Left ventricle myocardium inferior (tissue), 1 donor: ENCODE measurements at places on chromosomes 6 and 20.

DNA sequence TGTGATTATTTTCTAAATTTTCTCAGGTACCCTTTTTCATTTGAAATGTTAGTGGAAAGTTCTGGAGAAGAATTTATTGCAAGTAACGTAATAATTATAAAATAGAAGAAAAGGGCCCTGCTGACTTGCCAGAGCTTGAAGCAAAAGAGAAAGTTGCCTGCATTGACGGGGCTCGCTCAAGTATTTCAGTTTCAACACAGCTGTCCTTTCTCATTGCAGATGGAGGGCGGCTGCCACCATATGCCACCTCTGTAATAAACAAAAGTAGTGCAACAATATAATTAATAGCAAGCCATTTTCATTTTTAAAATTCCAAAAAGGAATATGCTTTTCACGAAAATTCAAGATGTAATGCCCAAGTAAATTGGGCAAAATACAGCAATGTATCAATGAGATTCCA lies 246.2 kb downstream of the PACRG start:
- H3K4me3 ChIP-seq, result no peak overlapping the region
- no peaks in the 10 kb centered on the region for H3K36me3 ChIP-seq

DNA sequence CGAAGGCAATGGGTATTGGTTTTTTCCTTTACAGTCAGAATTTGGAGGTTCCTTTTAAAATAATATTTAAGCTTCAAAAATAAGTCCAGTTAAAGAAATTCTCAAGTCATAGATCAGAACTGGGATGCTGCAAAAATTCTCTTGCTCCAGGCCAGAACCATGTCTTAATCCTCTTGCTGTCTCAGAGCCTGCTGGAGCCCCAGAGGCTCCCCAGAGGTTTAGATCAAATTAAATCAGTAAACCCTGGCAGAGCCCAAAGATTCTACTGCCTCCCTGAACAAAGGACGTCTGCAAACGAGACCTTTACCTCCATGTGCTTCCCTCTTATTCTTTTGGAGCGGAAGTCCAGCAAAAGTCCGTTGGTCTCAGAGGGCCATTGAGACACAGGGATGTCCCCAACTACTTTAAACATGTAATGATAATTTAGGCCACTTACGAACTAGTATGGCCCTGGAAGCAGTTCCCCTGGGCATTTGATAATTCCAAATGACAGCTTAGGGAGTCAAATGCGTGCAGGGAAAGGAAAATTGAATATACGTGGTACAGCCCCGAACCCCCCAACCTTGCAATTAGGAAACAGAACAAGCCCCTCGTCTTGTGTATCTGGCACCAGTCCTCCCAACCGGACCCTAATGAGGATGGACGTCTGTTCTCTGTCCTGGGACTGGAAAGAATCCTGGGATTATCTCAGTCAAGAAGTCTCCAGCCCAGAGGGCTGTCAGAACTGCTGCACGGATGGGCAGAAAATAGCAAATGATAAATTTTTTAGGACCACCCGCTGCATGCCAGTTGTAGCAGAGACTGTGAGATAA lies 31.5 kb downstream of the SULF2 start:
- H3K27ac ChIP-seq, result no peak overlapping the region
- H3K27me3 ChIP-seq, result peaks cover under 1% of the 10 kb centered on the region
- peaks cover 14% of the 10 kb centered on the region for H3K4me1 ChIP-seq

DNA sequence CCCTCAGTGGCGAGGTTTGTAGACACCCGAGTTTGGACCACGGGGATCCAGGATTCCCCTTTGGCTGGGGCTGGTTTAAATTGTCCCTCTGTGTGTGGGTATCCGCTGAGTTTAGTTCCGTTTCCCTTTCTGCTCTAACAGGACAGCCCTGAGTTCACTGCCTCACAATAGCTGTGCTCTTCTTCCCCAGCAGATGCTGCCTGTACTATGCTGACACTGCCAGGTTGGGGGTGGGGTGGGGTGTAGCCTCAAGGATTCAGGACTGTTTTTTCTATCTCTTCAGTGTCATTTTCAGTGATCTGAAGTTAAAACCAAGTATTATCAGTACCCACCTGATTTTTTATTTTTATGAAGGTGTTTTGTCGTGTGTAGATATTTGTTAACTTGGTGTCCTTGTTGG lies 655.0 kb downstream of the COL12A1 start:
- H3K27me3 ChIP-seq, result no peaks in the 10 kb centered on the region
- no peak overlapping the region for H3K4me3 ChIP-seq
- H3K4me1 ChIP-seq, result no peaks in the 10 kb centered on the region
- H3K27ac ChIP-seq, result no peak overlapping the region
- no peak for DNase-seq

DNA sequence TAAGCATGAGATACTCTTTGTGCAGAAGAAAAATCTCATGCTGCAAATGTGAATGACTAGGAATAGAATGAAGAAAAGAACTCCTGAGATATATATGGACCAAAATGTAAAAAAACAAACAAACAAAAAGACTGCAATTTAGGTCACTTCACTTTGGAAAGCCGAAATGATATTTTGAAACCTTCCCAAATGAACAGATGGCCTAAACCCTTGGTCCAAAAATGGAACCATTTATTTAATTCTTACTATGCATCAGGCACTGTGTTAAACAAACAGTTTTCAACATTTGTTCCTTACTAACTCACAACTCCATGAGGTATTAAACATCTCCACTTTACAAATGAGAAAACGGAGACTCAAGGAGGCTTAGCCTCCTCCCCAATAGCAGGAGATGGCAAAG lies 107.5 kb downstream of the VIP start:
- no peak for DNase-seq
- no peaks in the 10 kb centered on the region for H3K36me3 ChIP-seq
- H3K27me3 ChIP-seq, result peaks cover 11% of the 10 kb centered on the region
- H3K27ac ChIP-seq, result no peak overlapping the region
- no peak overlapping the region for H3K4me3 ChIP-seq
- H3K4me1 ChIP-seq, result no peaks in the 10 kb centered on the region

DNA sequence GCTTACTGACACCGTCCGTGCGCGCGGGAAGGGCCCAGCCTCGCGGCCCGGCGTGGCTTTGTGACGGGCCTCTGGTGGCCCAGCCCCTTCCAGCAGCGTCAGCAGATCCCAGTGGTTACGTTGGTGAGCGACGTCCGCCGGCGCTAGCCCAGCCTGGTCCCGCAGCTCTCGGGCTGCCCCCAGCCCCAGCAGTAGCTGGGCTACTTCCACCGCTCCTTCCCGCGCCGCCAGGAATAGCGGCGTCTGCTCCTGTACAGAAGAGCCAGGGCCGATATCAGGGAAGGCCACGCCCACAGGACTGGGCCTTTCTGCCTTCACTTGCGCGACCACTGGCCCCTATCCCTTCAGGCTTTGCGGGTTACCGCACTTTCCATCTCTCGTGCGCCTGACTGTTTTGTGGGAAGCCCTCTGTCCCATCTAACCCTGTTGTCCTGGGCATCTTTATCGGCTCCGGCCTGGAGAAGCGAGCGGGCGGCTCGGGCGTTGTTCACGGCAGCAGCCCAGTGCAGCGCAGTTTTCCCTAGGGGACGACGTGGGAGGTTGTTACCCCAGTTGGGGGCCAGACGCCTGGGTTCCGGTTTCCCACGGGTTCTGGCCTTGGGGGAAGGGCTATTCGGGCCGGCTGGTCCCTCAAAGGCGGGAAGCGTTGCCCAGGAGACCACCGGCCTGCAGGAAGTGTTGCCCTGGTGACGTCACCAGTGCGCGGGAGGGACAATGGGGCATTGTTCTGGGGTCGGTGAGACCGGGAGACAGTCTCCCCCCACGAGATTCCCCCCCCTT lies 3.6 kb upstream of the GPSM3 start:
- H3K36me3 ChIP-seq, result no peaks in the 10 kb centered on the region
- DNase-seq, result peak; percentile 92
- H3K4me1 ChIP-seq, result peaks cover 54% of the 10 kb centered on the region
- peak overlapping the region; percentile 99 for H3K27ac ChIP-seq
- no peaks in the 10 kb centered on the region for H3K27me3 ChIP-seq

DNA sequence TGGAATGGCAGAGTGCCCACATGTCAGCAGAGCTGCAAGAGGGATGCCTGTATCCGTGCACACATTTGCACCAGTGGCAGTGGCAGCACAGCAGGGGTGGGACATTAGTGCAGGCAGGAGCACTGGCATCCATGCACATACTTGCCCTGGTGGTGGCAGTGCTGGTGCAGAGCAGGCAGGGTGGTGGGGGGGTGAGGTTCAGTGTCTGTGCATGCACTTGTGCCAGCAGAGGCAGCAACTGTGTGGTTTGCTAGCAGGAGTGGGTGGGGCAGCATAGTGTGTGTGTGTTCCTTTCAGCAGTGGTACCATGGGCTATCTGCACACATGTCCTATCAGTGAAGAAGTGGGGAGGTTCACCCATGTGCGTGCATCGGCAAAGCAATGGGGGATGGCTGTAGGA lies 151.6 kb downstream of the EPM2A start:
- no peak for DNase-seq
- no peaks in the 10 kb centered on the region for H3K36me3 ChIP-seq
- H3K27me3 ChIP-seq, result no peaks in the 10 kb centered on the region

- no peak for DNase-seq
- H3K4me3 ChIP-seq, result no peak overlapping the region
- no peak overlapping the region for H3K27ac ChIP-seq
- H3K36me3 ChIP-seq, result no peaks in the 10 kb centered on the region
- no peaks in the 10 kb centered on the region for H3K27me3 ChIP-seq
These were observed 36.8 kb upstream of the L3MBTL3 start for GRCh38 chr6:129981598-129981997.

DNA sequence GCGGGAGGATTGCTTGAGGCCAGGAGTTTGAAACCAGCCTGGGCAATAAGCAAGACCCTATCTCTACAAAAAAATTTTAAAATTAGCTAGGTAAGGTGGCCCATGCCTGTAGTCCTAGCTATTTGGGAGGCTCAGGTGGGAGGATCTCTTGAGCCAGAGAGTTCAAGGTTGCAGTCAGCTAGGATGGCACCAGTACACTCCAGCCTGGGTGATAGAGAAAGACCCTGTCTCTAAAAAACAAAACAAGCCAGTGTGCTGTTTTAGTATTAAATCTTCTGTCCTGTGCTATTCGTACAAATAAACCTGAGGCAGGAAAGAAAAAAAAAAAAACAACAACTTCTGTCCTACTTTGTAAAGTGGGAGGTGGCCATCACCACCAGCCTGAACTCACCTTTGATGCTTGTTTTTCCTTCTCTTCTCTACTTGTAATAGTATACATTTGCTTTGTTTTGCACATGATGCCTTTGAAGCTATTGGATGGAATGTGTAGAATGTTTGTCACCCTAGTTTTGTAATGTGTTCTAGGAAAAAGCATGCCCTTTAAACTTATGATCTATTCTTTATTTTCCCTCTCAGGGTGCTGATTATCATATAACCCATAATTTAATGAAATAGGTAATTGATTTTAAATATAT lies 102.5 kb downstream of the CRYBG1 start:
- DNase-seq, result no peak
- no peaks in the 10 kb centered on the region for H3K4me1 ChIP-seq
- no peak overlapping the region for H3K27ac ChIP-seq
- no peaks in the 10 kb centered on the region for H3K36me3 ChIP-seq
- peaks cover 41% of the 10 kb centered on the region for H3K27me3 ChIP-seq
- no peak overlapping the region for H3K4me3 ChIP-seq

GRCh38 chr6:142381845-142382378 lies 80.1 kb downstream of the ADGRG6 start:
- H3K4me1 ChIP-seq, result peaks cover 20% of the 10 kb centered on the region
- no peak overlapping the region for H3K27ac ChIP-seq
- DNase-seq, result no peak
- no peak overlapping the region for H3K4me3 ChIP-seq
- H3K27me3 ChIP-seq, result no peaks in the 10 kb centered on the region

DNA sequence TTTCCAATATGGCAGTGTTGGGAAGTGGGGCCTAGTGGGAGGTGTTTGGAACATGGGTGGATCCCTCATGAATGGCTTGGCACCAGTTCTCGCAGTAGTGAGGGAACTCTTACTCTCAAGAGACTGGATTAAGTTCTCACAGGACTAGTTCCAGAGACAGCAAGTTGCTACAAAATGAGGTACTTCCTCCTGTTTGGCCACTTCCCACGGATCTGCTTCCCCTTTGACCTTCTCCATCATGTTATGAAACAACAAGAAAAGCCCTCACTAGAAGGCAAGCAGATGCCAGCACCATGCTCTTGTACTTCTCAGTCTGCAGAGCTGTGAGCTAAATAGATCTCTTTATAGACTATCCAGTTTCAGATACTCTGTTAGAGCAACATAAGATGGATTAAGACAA lies 3.1 kb downstream of the RSPH3 start:
- H3K4me1 ChIP-seq, result peaks cover 24% of the 10 kb centered on the region
- H3K36me3 ChIP-seq, result no peaks in the 10 kb centered on the region
- no peak overlapping the region for H3K27ac ChIP-seq
- no peak for DNase-seq

DNA sequence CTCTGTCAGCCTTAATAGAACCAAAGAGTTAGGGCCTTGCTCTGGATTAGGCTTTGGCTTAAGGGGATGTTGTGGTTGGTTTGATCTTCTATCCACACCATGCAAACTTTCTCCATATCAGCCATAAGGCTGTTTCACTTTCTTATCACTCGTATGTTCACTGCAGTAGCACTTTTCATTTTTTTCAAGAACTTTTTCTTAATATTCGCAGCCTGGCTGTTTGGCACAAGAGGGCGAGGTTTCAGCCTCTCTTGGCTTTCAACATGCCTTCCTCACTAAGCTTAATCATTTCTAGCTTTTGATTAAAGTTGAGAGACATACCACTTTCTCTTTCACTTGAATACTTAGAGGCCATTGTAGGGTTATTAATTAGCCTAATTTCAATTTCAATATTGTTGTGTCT lies 193.1 kb downstream of the NRN1 start:
- H3K36me3 ChIP-seq, result no peaks in the 10 kb centered on the region
- no peak overlapping the region for H3K27ac ChIP-seq
- H3K27me3 ChIP-seq, result no peaks in the 10 kb centered on the region
- DNase-seq, result no peak
- no peak overlapping the region for H3K4me3 ChIP-seq

DNA sequence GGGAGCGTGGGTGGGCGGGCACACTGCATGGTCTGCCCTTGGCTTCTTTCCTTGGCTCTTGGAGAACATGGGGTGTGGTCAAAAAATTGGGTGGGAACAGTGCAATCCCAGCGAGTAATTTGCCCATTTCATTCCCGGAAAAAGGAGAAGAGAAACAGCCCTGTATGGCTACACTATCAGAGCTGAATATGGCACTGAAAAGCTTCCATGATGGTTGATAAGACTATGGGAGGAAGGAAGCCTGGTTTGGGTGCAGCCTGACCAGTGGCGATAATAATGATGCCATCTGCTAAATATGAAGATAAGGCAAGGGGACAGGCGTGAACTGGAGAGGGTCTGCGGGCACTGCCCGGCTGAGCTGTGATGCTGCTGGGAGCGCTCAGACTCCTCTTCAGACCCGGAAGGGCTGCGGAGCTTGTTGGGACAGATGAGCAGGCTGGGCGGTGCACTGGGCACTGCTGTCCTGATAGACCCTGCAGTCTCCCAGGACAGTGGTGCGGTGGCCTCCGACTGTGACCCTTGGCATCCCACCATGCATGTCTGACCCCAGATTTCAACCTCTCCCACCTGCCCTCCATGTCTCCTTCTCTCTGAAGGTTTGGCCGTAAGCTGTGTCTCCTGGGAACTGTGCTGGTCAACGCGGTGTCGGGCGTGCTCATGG lies 10.2 kb downstream of the SLC22A1 start:
- no peak for DNase-seq
- H3K27me3 ChIP-seq, result no peaks in the 10 kb centered on the region
- H3K4me1 ChIP-seq, result no peaks in the 10 kb centered on the region
- H3K27ac ChIP-seq, result no peak overlapping the region

GRCh38 chr6:164290101-164290500 lies 875.6 kb downstream of the QKI start:
- no peak overlapping the region for H3K27ac ChIP-seq
- no peaks in the 10 kb centered on the region for H3K36me3 ChIP-seq
- DNase-seq, result no peak
- H3K4me3 ChIP-seq, result no peak overlapping the region
- H3K27me3 ChIP-seq, result no peaks in the 10 kb centered on the region

- no peak overlapping the region for H3K27ac ChIP-seq
- no peaks in the 10 kb centered on the region for H3K36me3 ChIP-seq
- no peaks in the 10 kb centered on the region for H3K27me3 ChIP-seq
- DNase-seq, result no peak
These were observed 355.8 kb upstream of the SASH1 start for GRCh38 chr6:147986846-147987245.
